Mesothelial cell of epicardium (in vitro differentiated cells): ENCODE measurements at places on chromosomes 1 and 21.

DNA sequence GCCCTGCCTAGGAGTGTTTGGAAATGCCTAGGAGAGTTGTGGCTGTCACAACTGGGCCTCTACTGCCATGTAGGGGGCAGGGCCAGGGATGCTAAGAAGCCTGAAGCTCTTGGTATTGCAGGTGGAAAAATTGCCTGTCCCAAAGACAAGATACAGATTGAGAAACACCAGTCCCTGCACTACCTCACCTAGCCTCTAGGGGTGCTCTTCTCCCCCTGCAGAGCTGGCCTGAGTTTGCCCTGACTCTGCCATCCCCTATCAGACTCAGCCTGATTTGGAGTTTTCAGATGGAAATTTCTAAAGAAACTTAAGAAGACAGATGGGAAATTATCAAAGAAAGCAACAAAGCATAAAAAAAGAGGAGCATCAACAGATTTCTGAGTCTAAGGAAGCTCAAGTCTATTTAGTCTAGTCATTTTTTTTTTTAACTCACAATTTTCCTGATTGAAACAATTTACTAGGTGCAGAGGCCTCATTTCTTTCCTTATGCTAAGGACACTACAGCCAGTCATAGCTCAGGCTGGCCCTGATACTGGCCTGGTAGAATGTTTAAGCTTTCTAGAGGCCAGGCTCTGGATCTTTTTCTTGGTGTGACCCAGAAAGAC, 61.4 kb upstream of the LRRN2 start:
- peak; percentile 51 for DNase-seq

DNA sequence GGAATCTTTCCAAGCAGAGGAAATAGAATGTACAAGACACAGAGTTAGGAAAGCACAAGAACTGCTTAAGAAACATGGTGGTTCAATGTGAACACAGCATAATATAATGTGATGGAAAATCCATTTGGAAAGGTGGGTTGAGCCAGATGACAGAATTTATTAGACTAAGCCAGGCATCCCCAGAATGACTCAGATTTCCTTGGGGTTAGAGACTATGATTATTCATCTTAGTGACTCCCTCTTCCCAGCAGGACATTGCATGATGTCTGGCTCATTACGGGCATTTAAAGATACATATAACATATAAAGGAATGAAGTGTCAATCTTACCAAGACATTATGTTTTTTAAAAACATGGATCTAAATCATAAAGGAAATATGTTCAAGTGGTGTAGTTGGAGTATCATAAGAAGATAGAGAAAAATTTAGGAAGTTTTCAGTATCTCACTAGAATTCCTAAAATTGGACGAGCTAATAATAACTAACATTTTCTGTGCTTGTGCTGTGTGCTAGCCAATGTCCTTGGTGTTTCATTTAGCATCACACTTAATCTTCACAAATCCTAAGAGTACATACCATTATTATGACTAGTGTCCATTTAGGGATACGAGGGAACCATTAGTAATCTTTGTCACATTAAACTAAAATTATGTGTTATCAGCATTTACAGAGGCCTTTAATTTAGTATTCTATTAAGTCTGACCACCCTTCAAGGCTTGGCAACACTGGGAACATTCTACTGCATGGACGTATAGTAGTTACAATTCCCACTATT, 41.0 kb upstream of the ST6GALNAC5 start:
- DNase-seq, result no peak

GRCh38 chr1:48817505-48818114, 40.9 kb upstream of the BEND5 start:
- peak; percentile 68 for DNase-seq

DNA sequence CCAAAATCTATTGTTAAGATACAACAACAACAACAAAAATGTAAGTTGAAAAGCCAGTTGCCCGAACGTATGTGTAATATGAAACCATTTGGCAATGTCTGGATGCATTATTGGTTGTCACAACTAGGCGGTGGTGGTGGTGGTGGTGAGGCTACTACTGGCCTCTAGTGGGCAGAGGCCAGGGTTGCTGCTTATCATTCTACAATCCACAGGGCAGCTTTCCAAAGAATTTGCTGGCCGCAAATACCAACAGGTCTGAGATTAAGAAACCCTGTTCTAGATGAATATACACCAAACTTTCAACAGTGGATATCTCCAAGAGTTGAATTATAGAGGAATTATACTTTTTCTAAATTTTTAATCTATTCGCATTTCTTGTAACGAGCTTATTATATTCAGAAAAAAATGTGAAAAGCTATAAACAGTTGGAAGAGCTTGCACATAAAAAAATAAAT, 26.8 kb upstream of the ZNF697 start:
- DNase-seq, result no peak

- DNase-seq, result no peak
Measured at GRCh38 chr1:118660769-118661168, 327.4 kb downstream of the TBX15 start.

GRCh38 chr1:219413536-219413935, 199.4 kb downstream of the ZC3H11B start:
- no peak for DNase-seq

- no peak for DNase-seq
Measured at GRCh38 chr1:201384406-201384782, 6.9 kb upstream of the TNNT2 start.

DNA sequence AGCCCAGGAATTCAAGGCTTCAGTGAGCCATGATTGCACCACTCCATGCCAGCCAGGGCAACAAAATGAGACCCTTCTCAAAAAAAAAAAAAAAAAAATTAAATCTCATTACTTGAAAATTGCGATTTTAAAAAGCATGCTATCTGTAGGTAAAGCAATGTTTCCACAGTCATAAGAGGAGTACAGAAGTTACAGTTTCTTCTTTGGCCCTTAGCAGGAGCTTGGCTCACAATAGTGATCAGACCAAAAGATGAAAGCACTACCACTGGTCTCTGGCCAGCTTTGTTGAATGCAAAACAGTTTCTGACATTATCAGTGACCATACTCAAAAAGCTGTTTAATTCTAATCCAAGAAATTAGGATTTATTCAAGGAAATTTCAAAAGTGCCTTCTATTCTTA, 31.2 kb downstream of the VAV3 start:
- no peak for DNase-seq

DNA sequence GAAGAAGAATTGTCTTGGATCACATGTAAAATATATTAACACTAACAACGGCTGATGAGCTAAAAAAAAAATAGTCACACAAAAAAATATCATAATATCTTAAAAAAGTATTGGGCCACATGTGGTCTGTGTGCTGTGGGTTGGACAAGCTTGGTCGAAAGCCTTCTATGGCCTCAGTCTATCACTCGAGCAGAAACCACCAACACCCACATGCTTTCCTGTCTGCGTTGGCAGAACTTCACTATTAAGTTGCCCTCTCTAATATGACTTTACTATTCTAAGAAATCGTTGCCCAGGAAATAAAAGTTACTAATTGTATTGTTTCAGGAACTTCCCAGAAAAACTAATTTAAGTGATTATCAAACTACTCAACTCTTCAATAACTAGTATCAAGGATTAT, 28.2 kb upstream of the ETS2 start:
- DNase-seq, result no peak

DNA sequence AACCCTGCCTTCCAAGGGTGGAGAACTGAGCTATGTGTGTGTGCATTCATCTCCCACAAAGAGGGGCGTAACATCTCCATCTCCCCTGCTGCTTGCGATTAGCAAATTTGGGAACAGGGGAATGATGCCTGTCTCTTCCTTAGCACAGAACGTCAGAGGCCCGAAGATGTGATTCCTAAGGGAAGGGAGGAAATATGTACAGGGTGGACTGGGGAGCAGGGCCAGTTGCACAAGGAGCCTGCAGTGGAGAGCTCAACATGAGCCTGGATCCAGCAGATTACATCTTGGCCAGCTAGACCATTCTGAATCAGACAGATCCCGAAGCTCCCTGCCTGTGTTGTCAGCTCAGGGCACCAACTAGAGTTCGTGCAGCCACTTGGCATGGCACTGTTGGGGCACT, 118.1 kb downstream of the NGF start:
- no peak for DNase-seq

DNA sequence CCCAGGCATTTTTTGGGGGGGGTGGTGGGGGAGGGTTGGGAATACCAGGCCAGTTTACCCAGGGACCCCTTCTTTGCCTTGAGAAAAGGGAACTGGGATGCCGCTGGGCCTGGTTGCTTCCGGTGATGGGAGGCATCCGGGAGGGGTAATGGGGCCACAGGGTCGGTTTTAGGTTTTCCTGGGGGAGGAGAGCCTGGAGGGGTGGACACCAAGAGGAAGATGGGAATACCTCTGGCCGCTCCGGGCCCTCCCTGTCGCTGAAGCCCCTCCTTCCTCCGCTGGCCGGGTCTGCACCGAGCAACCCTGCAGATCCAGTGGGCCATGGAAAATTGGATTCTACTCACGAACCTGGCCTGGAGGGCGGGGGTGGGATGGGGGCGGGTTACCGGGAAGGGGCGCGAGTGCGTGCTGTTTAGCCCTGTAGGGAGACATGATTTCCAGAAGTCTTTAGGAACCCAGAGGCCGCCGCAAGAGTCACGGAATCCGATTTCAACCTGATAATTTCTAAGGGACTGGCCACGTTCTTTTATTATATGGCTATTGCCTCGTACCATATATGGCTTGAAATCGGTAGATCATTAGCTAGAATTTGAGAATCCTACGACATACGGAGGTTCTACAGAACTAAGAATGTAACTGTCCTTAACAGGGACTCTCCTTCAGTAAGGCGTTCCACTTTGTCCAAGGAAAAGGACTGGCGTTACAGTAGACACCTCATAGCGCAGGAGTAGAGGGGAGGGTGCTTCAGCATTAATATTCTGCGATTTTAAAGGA, 749 bp downstream of the AKIRIN1 start:
- peak; percentile 56 for DNase-seq

DNA sequence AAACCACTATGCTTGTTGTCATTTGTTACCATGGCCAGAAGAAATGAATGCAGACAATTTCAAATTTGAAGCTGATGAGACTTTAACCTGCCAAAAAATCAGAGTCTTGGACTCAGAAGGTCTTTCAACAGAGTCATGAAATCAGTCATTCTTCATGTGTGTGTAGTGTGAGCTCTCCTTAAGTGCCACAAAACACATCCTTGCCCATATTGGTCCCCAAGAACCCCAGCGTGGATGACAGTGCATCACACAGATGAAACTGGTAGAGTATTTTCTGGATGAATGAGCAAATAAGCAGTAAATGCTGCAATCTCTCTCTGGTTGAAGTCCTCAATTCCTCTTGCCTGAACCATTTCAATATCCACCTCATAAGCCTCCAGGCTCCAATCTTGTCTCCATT, 28.7 kb upstream of the ETS2 start:
- no peak for DNase-seq

GRCh38 chr1:42316292-42316691, 18.7 kb downstream of the FOXJ3 start:
- no peak for DNase-seq

DNA sequence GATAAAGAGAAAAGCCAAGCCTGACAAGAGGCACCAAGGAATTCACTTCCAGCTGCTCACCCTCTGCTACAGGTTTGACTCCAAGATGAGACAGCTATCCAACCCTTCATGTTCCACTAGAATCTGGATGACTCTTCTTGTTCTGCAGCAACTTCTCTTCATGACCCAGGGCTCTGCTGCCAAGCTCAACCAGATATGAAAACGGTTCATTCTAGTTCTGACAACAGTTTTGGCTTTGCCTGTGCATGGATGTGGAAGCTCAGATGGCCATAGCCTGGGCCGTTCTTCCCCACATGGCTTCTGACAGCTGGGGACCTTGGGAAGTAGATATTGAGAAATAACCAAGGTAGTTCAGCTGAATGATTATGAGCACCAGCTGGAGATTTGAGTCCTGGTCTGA, 13.7 kb downstream of the PI4KB start:
- DNase-seq, result no peak

GRCh38 chr21:43842742-43843141, 22.3 kb upstream of the AGPAT3 start:
- no peak for DNase-seq

GRCh38 chr1:152160576-152160975, 1.5 kb upstream of the RPTN start:
- DNase-seq, result no peak

GRCh38 chr1:12052008-12052573, 11.0 kb upstream of the TNFRSF8 start:
- DNase-seq, result no peak

- no peak for DNase-seq
Measured at GRCh38 chr1:15259622-15260007, 12.6 kb downstream of the FHAD1 start.

GRCh38 chr1:88973520-88974137, 18.8 kb downstream of the KYAT3 start:
- no peak for DNase-seq

DNA sequence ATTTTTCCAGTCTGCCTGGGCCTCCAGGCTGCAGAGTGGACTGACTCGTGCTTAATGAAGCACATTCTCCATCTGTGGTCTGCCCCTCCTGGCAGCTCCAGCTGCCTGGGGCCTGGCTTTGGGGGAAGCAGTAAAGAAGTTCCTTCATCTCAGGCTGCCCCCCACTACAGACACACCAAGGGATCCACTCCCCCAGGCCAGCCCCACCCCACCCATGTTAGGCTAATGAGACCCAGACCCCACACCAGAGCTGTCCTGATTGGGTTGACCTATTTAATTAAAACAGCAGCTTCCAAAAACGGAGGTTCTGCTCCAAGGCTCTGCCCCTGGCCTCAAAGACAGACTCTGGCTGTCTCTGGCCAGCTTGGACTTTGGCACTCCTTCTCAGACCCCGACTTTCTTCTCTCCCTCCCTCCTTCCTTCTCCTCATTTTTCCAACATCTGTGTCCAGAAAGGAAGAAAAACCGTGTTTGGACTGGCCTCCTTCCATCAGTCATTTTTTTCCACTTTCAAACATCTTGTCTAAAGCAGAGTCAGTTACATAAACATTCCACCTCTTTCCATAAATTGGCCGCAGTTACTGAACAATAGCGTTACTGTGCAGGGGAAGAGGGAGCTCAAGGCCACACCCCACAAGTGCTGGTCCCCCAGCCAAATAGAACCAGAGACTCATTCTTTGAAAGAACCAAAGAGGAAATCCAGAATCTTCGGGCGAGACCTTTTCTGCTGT, 29.7 kb downstream of the SERTAD4 start:
- DNase-seq, result no peak

DNA sequence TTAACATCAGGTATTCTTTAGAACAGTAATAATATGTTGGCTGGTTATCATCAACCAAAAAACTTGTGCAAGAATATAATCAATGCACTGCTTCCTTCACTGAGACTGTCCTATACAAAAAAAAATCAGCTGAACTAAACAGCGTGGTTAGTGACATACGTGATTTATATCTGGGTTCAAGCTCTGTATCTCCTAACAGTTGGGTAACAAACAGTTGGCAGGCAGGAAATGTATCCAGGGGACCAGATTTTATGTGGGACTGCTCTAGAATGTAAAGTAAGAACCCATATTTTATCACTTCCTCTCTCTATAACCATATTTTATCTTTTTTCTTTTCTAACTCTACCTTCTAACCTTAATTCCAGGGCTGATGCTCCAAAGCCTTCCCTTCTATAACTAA, 8.0 kb downstream of the ACBD6 start:
- no peak for DNase-seq

GRCh38 chr1:206116191-206116872, 856 bp downstream of the AVPR1B start:
- DNase-seq, result no peak
